Activated CD8-positive, alpha-beta memory T cell treated with anti-CD3 and anti-CD28 coated beads, Interleukin-2, amount 10 ng/mL, durations not matched to agents 7 days and 5 days (primary cell): ENCODE measurements at places on chromosomes 13 and 19. TPM values are rescaled to one million over a fixed set of nuclear protein-coding genes. Genes with fewer than 3 reads are reported as not detected.
A peak's percentile ranks its signal among the peaks of the same experiment; 100 is the strongest.

DNA sequence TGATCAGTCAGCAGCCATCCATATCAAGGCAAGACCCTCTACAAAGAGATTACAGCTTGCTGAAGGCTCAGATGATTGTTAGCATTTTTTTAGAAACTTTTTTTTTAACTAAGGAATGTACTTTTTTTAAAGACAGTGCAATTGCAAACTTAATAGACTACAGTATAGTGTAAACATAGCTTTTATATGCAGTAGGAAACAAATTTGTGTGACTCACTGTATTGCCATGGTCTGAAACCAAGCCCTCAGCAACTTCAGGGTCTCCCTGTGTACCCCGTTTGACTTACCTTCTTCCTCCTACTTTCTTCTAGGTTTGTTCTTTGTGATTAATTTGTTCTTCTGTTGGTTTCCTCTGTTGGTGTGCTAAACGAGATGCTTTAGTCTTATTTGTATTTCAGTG is 93.0 kb upstream of the TEX29 start:
- no peak for DNase-seq

GRCh38 chr13:57925751-57926150 is 294.2 kb downstream of the PCDH17 start:
- no peak for DNase-seq

DNA sequence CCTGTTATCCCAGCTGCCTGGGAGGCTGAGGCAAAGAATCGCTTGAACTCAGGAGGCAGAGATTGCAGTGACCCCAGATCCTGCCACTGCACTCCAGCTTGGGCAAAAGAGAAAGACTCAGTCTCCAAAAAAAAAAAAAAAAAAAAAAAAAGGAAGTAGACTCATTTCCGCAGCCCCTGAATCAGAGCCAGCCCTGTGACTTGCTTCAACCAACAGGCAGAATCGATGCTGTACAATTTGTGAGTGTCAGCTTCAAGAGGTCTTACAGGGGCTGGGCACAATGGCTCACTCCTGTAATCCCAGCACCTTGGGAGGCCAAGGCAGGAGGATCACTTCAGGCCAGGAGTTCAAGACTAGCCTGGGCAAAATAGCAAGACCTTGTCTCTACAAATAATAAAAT is 12.8 kb downstream of the ANKRD27 start:
- DNase-seq, result no peak

STXBP2 gene
- 132 TPM for total RNA-seq

GRCh38 chr19:15631817-15632216 is 8.9 kb upstream of the CYP4F3 start:
- peak; percentile 48 for DNase-seq

GRCh38 chr13:90751026-90751425 is 596.5 kb upstream of the MIR17HG start:
- no peak for DNase-seq

TMIGD2 gene
- 29.8 TPM for total RNA-seq

DNA sequence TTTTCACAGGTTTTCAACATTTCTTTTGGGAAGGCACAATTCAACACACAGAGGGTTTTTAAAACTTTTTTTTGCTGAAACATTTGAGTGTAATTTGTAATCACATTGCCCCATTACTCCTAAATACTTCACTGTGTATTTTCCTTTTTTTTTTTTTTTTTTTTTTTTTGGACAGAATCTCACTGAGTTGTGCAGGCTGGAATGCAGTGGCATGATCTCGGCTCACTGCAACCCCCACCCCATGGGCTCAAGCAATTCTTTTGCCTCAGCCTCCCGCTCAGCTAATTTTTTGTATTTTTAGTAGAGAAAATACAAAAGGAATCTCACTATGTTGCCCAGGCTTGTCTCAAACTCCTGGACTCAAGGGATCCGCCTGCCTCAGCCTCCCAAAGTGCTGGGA is 14.8 kb upstream of the DNAJC15 start:
- DNase-seq, result no peak

DNA sequence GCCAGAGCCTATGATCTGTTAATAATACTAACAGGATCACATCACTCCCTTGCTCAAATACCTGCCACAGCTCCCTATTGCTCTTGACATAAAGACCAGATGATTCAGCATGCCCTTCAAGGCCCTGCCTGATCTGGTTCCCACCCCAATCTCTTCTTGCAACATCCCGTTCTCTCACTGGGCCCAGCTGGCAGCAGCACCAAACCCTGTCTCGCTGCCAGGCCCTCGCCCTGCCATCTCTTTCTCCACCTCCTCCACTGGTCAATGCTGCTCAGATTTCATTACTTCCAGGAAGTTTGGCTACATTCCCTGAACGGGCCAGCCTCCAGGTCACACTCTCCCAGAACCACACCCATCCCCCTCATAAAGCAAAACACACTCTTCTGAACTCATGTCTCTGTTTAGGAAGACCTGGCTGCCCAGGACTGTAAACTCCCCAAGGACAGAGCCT is 8.6 kb upstream of the BCAT2 start:
- DNase-seq, result no peak

DNA sequence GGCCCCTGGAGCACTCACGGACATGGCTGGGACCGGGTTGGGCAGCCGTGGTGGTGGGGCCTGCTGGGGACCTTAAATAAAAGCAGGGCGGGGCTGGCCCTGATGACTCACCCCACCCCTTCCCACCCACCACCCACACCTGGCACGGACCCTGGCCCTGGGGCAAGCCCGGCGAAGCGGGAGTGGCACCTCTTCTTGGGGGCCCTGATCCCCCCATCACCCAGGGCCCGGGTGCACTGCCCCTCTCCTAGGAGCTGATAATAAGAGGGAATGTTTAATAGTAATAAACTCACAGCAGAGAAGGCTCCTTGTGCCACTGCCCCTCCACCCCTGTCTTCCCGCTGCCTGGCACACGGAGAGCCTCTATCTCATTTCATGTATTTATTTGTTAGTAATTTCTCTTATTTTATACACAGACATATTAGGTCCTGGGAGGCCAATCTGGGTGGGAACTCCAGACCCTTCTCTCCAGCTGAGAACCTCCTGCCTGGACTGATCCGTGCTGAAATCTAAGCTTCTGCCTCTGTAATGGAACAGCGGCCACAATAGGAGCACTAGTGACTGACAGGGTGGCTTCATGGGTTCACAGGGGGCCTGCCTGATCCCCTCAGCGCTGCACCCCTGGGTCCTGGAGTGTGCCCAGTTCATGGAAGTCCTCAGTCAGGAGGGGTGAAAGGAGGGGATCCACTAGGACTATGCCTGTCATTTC is at the start of gene LGALS7:
TSS of gene LGALS7 (minus strand) at position 49 of the 709 bp plus-strand sequence. CDS start at position 24, 25 bp downstream.
- DNase-seq, result no peak

- DNase-seq, result no peak
These were observed 15.2 kb downstream of the ZSCAN5C start for GRCh38 chr19:56217039-56217949.

DNA sequence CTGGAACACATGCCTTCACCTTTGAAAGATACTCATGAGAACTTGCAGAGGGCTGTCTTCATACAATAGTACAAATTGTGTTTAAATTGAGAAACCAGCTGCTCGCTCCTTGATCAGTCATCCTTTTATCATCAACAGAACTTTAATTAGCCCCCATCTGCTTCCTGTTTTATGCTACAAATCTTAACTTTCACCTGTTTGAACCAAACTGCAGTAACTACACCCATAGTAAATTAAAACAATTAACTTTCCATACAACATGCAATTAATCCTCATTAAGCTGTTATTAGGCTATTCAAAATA is 85.2 kb downstream of the FOXO1 start:
- DNase-seq, result no peak

HIPK4 gene
- not detected for total RNA-seq

KCTD12 gene
- 3.7 TPM for total RNA-seq

DNA sequence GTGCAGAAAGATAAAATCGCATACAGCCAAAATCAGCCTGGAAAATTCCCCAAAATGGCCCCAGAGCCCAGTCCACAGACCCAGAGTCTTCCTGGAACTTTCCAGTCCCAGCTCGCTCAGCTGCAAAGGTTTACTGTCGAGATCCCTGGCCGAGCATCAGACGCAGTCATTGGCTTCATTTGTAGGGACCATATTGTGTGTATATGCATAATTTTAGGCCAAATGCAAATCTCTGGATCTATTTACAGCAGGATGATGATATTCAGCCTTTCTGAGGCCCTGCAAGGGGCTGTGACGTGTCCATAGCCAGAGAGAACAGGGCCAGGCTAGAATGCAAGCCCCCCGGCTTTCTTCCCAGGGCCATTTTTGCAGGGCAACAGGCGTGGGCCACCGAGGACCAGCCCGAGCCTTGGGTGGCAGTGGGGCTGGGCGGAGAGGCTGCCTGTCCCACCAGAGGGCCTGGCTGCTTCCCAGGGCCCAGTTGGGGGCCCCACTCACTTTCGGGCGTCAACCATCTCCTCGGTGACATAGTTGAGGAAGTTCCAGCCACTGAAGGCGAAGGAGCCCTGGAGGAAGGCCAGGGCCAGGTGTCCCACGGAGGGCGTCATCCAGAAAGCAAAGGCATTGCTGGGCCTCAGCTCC is 13.7 kb downstream of the SLC7A10 start:
- no peak for DNase-seq

- DNase-seq, result no peak
These were observed 556.3 kb downstream of the UQCRFS1 start for GRCh38 chr19:28656644-28657043.

DNA sequence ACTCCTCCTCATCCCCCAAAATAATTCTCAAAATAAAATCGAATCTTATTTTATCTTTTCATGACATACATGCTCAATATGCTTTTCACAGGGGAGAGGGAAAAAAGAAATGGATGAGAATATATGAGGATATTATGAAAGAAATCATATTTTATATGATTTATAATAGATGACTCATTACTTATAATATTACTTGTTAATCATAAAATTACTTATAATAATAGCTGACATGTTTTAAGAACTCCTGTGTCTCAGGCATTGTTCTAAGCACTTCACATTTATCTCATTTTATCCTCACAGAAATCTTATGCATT is 3.0 kb upstream of the CEACAM3 start:
- DNase-seq, result no peak

- no peak for DNase-seq
These were observed 34.2 kb downstream of the RXFP2 start for GRCh38 chr13:31773538-31773937.

DNA sequence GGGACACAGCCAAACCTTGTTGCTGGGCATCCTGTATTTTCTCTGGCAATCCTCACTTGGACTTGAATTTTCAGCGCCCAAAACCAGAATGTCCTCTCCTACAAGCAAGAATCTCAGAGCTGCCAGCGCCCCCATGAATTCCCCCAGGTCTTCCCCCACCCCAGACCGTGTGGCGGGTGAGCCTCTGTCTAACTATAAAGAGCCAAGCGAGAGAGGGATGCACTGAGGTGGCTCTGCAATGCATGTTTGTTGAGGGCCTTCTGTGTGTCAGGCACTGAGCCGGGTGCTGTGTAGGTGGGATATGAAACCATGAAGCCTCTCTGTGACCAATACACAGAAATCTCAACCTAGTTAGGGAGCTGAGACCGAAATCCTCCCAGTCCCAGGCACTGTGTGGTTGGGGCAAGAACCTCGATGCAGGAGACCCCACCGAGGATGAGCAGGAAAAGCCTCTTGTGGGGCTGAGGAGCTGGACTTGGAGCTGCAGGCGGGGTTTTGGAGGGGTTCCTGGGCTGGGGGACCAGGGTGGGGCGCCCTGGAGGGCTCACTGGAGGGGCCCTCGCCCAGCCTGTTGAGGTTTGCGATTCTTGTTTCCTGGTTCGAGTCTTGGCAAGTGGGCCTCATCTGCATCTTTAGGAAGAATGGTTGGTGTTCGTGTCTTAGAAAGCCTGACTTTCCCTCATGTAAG is 12.4 kb upstream of the PROZ start:
- no peak for DNase-seq

TLE6 gene
- 1.9 TPM for total RNA-seq
